Stimulated activated CD4-positive, alpha-beta T cell treated with anti-CD3 and anti-CD28 coated beads, Interleukin-15, amount 100 ng/mL, for 1 hour (primary cell): ENCODE measurements at places on chromosomes 13 and 19.

DNA sequence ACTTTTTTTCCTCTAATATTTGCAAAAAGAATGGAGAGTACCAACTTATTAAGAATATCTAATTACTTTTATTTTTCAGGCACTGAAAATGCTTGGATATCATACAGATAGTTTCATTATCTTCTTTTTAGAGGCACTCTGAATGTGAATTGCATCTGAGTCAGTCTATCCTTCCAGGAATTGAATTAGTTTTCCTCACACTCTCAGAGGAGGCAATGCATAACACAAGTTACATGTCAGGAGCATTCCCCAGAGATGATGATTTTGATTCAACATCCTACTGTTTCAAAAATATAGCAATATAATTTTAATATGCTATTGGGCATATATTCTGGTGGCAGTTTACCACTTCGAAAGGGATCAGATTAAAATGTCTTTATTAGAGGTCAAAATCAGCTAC, 1315.4 kb downstream of the PCDH9 start:
- no peak for DNase-seq

DNA sequence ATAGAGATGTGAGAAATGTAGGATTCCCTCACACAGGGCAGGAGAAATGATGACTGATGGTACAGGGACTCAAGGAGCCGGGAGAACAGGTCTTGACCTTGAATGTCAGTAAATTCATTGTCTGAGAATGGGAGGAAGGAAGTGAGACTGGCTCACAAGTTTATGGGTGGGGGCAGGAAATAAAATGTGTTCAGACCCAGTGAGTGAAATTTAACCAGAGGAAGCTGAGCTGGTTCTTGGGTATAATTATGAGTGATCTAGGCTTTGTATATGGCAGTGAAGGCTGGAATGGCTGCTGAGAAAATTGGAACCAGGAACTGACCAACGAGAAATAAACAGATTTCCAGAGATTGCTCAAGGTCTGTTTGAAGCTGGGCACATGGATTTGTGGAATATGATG, 6.3 kb upstream of the IGSF23 start:
- DNase-seq: no peak

DNA sequence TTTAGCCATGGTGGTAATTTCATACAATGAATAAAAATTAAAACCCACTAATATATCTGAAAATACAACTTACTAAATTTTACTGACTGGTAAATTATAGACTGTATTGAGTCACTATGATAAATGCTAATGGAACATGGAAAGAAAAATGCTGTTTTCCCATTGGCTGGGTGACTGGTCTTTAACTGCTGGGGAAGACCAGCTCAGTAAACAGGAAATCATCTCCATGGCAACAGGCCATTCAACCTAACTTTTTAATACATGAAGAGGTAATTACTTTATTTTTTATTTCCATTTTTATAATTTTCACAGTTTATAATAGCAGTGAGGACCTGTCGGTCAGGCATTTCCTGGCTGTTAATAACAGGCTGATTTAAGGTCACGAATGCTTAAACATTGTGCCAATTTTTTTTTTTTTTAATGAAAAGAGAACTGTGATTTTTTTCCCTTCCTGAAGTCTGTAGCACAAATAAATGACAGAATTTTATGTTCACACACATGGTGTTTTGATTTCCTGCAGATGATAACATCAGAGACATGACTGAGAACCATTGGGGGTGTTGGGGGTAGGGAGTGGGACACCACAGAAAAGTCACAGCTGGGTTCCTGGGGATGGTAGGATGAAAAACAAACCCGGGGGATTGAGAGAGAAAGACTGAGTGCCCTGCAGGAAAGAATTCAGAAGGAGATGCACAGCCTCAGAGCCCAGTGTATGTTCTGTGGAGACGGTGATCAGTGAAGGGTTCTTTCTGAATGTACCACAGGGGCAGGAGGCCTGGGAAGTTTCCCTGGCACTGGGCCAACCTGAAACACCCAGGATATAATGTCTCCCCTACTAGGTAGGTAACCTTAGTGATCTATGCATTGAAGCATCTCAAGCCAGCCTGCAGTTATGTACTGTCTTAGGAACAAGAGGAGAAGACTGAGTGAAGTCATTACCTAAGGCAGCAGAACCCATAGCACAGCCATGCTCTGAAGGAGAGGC, 297.1 kb downstream of the COG6 start:
- no peak for DNase-seq

GRCh38 chr19:19418555-19419260, 13.2 kb downstream of the GATAD2A start:
- no peak for DNase-seq

GRCh38 chr19:8608941-8609278, 1.6 kb downstream of the ADAMTS10 start:
- DNase-seq: no peak

- DNase-seq: peak; percentile 46
These were observed 60.7 kb downstream of the MCF2L start for GRCh38 chr13:113029487-113030258.

GRCh38 chr13:36108342-36108741, 22.8 kb downstream of the DCLK1 start:
- no peak for DNase-seq

DNA sequence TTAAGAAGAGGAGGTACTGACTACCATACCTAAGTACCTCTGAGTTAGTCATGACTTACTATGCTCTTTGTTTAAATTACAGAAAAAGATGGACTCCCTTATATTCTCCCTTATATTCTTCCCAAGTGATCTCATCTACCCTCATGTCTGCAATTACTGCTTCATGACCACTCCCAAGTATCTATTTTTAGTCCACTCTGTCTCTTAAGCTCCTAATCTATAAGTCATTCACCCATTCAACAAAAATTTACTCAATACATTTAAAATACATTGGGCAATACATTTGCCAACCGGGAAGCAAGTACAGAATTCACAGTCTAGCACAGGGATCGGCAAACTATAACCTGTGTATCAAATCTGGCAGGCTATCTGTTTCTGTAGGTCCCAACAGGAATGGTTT, 42.6 kb downstream of the KPNA3 start:
- no peak for DNase-seq

- DNase-seq: no peak
These were observed 160.8 kb upstream of the SERP2 start for GRCh38 chr13:44212633-44213396.

GRCh38 chr19:48118131-48118517, 7.5 kb upstream of the PLA2G4C start:
- DNase-seq: no peak

- no peak for DNase-seq
These were observed 1494.9 kb upstream of the MIR17HG start for GRCh38 chr13:89852570-89852969.

DNA sequence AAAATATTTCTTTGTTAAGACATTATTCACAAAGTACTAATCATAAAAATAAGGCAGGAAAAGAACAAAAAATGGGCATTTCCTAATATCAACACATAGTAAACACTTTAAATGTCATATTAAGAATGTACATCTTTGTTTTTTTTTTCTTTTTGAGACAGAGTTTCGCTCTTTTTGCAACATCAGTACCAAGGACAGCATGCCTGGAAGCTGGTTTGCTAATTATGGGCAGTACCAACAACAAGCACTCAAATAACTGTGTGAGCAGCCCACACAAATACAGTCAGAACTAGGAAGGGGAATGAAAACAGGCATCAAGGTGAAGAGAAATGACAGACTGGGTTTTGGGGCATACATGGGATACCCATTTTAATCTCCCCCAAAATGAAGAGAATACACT, 788.0 kb upstream of the SLITRK1 start:
- DNase-seq: no peak

- no peak for DNase-seq
These were observed 333.1 kb downstream of the GPC6 start for GRCh38 chr13:93559718-93560117.

DNA sequence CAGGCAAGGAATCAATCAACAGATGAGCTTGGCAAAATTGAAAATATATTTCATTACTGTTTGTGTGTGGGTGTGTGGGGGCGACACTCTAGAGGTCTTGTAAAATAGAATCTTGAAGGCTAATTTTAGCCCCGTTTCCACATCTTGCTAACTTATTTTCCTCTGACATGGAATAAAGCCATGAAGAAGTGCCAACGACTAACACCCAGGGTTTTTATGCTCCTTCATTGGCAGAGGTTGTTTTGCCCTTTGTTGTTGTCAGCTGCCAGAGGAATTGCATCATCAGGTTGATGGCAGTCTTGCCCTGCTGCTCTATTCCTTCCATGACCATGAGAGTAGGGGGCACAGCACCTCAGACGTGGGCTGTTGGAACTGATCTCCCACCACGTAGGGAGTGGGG, 30.6 kb upstream of the FAM216B start:
- DNase-seq: no peak

DNA sequence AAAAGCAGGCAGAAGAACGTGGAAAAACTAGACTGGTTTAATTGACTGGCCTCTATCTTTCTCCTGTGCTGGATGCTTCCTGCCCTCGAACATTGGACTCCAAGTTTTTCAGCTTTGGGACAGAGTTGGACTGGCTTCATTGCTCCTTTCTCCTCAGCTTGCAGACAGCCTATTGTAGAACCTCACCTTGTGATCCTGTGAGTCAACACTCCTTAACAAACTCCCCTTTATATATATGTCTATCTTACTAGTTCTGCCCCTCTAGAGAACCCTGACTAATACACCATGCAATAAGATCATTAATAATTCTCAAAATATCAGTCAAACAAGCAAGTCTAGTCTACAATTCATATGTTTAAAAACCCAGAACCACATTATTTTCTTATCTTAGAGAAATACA, 662.4 kb downstream of the TBC1D4 start:
- no peak for DNase-seq

- no peak for DNase-seq
These were observed 3.2 kb downstream of the ATP4B start for GRCh38 chr13:113654591-113655345.

GRCh38 chr19:6378486-6378885, 2.8 kb upstream of the PSPN start:
- DNase-seq: no peak

- DNase-seq: no peak
These were observed 14.0 kb downstream of the KLK4 start for GRCh38 chr19:50897191-50897607.

DNA sequence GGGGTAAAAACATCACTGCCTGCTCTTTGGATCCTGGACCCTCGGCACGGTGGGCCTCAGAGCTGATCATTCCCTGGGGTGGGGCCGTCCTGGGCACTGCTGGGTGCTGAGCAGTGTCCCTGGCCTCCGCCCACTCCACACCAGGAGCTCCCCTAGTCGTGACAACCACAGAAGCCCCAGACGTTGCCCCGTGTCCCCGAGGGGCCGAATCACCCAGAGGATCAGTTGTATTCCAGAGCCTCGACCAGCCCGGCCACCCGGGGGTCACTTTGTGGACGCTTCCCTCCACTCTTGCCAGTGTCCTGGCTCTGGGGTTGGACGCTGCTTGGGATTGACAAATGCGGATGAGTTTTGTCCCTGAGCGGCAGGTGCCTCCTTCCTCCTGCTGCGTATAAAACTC, 10.2 kb downstream of the C2CD4C start:
- DNase-seq: no peak

DNA sequence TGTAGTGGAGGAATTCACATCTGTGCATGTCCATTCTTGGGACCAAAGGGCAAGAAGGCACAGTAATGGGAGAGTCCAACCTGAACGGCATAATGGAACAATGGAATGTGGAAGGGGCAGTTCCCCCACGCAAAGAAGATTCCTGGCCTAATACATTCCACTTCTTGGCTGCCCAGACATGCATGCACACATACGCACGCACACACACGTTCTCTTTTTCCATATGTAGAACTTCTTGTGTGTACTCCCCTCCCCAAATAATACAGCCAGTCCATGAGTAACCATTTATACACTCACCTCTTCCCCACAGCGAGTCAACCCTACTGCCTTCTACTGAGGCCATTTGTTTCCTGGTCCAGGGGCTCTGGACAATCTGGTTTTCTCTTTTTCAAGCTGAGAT, 6.0 kb upstream of the STK24 start:
- no peak for DNase-seq

DNA sequence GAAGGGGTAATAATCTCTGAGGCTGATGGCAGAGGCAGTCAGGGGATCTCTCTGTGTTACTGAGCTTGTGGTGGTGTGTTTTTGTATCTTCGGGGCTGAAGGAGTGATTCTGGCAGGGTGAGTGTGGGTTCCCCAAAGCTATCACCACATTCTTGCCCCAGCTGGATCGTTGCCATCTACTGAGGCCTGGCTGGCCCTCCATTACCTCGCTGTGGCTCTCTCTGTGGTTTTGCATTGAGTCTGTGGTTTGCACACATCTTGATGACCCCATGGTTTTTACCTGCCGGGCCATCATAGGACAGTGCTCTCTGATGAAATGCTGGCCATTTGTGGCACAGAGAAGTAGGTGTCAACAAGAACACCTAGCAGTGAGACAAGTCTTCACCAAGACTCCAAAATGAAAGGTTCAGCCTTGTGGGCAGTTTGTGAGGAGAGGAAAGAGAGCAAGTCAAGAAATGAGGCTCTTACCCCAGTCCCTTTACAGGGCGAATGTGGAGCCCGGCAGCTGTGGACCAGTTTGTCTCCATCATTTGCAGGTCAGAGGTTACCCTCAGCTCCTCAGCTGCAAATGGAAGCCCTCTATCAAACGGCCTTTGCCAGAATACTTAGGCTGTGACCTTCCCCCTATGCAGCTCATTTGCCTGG, 69.0 kb upstream of the NPAS1 start:
- DNase-seq: no peak

DNA sequence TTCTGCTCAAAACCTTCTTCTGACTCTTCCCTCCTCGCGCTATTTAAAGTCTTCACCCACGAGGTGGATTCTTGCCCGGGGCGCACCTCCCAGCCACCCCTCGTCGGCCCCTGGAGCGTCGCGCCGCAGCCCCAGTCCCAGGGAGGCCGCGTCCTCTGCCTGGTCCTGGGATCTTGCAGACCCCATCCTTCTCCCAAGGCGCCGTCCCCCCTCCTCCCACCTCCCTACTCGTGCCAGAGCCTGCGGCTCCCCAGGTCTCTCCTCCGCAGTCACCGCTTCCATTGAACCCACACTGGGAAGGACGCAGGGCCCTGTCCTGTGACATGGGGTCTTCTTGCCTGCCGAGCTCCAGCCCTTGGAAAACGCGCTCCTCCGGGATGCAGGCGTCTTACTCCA, 486 bp downstream of the ZNF808 start:
- DNase-seq: no peak

GRCh38 chr19:44553478-44554171, 24.1 kb upstream of the CEACAM20 start:
- no peak for DNase-seq

DNA sequence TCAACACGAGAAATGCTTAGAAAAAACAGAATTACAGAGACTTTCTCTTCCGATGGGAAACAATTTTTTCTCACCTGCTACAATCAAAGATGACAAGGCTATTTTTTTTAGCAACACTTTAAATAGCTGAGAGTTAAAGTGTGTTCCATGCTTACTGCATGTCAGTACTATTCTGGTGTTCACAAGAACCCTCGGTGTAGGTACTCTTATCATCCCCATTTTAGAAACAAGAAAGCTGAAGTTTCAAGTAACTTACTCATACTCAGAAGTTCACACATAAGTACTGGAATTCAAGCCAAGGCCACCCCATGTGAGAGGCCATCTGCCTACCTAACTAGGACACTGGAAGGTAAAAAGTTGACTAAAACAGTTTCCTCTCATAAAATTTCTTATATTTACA, 9.0 kb upstream of the TNFRSF19 start:
- no peak for DNase-seq

- DNase-seq: no peak
These were observed 2.0 kb downstream of the DNAJC3 start for GRCh38 chr13:95678967-95679366.

- no peak for DNase-seq
These were observed 5.3 kb upstream of the ZNF613 start for GRCh38 chr19:51921949-51922348.

GRCh38 chr13:44373601-44374347, at the start of gene SERP2:
TSS of gene SERP2 (plus strand) at chr13:44373824. CDS start at chr13:44374026, 202 bp downstream.
- DNase-seq: no peak
